ENCODE measurements at places on chromosomes 5 and 9.
A peak's percentile ranks its signal among the peaks of the same experiment; 100 is the strongest.

DNA sequence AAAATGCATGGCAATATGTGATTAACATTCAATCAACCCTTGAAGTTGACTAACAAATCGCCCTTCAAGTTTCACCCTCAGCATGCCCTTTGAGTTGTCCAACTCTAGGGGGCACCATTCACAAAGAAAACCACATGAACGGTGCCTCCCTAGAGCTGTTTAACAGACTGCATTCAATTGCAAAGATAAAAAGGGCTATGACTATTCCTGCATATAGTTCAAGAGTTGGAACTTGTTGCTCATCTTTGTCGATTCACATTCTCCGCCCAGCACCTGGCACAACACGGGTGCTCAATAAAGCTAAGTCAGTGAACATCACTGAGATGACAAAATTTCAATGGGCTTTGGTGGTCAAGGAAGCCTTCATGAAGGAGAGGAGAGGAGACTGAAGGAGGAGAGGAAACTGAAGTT is 69.6 kb upstream of the SLC30A5 start:
- DNase-seq = peak; percentile 14

- no peak for DNase-seq
Measured at GRCh38 chr5:120080781-120081180, 383.3 kb upstream of the PRR16 start.

- no peak for DNase-seq
Measured at GRCh38 chr5:134007581-134008265, 2.9 kb upstream of the VDAC1 start.

DNA sequence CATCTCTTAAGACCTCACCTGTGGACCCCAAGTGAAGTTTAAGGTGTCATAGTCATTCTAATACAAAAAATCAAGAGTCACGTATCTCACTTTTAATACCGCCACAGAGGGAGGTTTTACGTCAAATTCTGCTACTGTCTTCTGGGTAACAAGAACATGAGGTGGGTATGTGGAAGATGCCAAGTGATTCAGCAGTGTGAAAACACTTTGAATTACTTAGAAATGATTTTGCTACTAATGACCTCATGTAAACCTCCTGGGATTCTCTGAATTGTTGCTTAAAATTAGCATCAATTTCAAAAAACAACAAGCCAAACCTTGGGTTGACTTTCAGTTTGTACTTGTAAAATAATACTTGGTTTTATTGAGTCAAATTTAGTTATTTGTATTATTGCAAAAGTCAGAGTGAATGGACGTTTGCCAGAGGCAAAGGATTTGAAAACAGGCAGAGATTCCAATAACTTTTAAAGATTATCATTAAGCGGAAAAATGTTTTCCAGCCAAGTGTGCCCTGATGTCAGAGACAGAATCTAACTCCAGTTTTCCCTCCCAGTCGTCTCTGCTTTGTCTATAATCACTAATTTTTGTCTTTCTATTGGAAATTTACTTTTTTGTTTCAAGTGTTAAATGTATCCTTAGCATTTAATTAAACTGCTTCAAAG is 8.8 kb downstream of the DMRT2 start:
- DNase-seq = no peak

GRCh38 chr9:68739621-68740174 is 34.7 kb downstream of the PIP5K1B start:
- DNase-seq = no peak

GRCh38 chr5:54651482-54652076 is 134.0 kb downstream of the SNX18 start:
- no peak for DNase-seq
